HepG2 (cell line): ENCODE measurements at places on chromosomes 16 and 17. TPM values are rescaled to one million over a fixed set of nuclear protein-coding genes. Genes with fewer than 3 reads are reported as not detected.

GRCh38 chr17:41943492-41943891 is 13.1 kb downstream of the ODAD4 start:
- no peaks in the 10 kb centered on the region for H3K36me3 ChIP-seq
- H3K27me3 ChIP-seq, result no peaks in the 10 kb centered on the region
- no peak for DNase-seq
- peaks cover 64% of the 10 kb centered on the region for H3K4me1 ChIP-seq
- no peak overlapping the region for H3K4me3 ChIP-seq

- DNase-seq, result peak; percentile 63
- no peaks in the 10 kb centered on the region for H3K27me3 ChIP-seq
- H3K4me1 ChIP-seq, result peaks cover 53% of the 10 kb centered on the region
- no peak overlapping the region for H3K27ac ChIP-seq
These were observed 195.3 kb upstream of the AXIN2 start for GRCh38 chr17:65756760-65757159.

GRCh38 chr17:39138431-39139160 is 12.8 kb downstream of the PLXDC1 start:
- peaks cover 3% of the 10 kb centered on the region; the same call in 1 of the 2 replicates for H3K27me3 ChIP-seq
- H3K4me1 ChIP-seq, result no peaks in the 10 kb centered on the region
- H3K36me3 ChIP-seq, result no peaks in the 10 kb centered on the region
- no peak overlapping the region for H3K4me3 ChIP-seq

DNA sequence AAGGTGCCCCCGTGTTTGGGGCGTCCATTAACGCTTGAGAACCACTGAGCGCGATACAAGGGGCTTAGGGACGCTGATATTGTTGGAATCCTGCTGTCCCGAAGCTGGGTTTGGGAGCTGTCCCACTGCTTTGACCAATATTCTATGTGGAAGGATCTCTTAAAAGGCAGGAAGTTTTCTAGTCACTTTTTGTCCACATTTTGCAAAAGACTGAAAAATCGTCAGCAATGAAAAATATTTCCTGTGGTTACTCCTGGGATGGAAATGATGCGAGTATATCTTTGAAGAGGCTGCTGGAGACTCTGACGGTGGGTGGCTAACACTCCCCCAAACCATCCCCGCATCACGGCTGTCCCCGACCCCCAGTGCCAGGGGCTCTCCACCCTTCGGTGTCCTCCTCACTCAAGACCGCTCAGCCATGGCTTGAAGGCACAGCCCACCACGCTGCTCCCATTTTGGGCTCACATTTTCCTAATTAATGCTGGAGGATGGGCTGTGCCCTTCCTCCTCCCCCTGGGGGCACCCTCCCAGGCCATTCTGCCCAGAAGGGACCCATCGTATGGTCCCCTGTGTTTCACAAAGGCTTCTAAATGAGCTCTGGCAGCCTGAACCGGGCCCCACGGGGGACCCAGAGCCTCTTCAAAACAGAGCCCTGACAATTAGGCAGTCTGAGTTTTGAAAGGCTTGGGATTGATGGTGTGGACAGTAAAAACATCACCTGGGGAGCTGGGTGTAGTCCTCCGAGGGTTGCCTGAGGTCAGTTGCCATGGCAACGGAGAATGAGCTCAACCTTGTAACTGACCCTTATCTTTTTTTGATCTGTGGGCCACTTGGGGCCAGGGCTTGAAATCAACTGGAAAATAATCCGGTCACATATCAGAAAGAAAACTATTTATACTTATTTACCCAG is 158.6 kb downstream of the C16orf78 start:
- no peak overlapping the region for H3K27ac ChIP-seq
- H3K36me3 ChIP-seq, result no peaks in the 10 kb centered on the region
- no peaks in the 10 kb centered on the region for H3K4me1 ChIP-seq
- no peak overlapping the region for H3K4me3 ChIP-seq
- DNase-seq, result no peak

- no peak for DNase-seq
- no peaks in the 10 kb centered on the region for H3K36me3 ChIP-seq
- H3K4me3 ChIP-seq, result no peak overlapping the region
- H3K4me1 ChIP-seq, result no peaks in the 10 kb centered on the region
These were observed 212.1 kb downstream of the CDRT15L2 start for GRCh38 chr17:20791626-20792025.

Gene NACA2
- total RNA-seq, result 0.56 TPM in 1 of 2 replicates, not detected in the other
